ENCODE measurements at places on chromosomes 7 and 10.

DNA sequence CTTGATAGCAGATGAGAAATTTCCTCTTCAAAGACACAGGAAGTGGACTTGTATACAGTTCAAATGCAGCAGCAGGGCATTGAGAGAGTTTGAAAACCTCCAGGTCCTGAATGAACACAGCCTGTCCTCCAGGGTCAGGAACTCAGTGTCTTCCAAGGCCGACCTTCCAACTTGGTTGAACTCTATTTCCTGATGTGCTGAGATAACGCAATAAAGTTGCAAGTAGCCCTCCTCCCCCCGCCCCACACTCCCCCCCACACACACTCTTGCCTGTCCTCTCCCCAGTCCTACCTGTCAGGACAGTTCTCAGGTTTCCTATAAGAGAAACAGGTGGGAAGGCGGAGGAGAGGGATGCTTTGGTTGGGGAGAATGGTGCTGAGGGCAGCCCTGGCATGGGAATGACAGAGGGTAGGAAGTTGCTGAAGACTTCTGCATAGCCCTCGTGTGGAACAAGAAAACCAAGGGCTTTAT is 90.0 kb downstream of the CCDC71L start:
- no peak for DNase-seq

- no peak for DNase-seq
Measured at GRCh38 chr10:1147810-1148209, 91.6 kb downstream of the WDR37 start.

GRCh38 chr10:69957886-69958555 is 94.6 kb upstream of the MACROH2A2 start:
- DNase-seq = no peak

GRCh38 chr10:75115137-75115536 is 3.7 kb downstream of the SAMD8 start:
- DNase-seq = no peak

DNA sequence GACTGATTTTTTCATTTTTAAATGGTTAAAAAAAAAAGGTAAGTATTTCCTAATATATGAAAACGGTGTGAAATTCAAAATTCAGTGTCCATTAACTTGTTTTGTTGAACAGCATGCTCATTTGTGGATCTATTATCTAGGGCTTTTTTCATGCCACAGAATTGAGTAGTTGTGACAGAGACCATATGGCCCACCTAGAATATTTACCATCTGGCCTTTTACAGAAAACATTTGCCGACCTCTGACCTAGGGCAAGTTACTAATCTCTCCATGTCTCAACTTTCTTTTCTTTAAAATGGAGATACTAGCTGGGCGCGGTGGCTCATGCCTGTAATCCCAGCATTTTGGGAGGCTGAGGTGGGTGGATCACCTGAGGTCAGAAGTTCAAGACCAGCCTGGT is 41.3 kb downstream of the GRK5 start:
- no peak for DNase-seq

GRCh38 chr7:50771120-50772002 is 11.3 kb downstream of the GRB10 start:
- no peak for DNase-seq

DNA sequence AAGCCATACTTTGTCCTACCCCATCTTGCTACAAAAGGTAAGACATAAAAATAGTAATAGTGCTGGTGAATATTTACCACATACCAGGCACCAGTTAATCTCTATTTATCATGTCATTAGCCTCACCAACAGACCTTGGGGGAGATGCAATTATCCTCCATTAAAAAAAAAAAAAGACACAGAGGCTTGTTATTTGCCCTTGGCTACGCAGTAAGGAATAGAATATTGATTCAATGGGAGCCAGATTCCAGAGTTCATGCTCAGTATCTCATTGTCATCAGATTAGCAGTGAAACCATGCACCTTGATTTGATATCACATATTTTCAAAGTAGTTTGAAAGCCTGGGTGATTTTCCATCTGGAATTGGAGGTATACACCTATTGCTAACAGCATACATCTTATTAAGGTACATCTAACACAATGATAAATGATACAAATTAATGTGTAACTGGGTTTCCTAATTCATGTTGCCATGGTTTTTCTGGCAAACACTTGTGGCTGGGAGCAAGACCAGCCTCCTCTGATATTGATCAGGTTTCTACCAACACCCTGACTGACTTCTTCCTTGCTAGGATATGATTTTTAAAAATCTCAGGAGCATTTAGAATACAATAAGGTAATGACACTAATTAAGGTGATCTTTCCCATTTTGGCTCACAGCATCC is 67.1 kb upstream of the PRR15 start:
- DNase-seq = no peak

DNA sequence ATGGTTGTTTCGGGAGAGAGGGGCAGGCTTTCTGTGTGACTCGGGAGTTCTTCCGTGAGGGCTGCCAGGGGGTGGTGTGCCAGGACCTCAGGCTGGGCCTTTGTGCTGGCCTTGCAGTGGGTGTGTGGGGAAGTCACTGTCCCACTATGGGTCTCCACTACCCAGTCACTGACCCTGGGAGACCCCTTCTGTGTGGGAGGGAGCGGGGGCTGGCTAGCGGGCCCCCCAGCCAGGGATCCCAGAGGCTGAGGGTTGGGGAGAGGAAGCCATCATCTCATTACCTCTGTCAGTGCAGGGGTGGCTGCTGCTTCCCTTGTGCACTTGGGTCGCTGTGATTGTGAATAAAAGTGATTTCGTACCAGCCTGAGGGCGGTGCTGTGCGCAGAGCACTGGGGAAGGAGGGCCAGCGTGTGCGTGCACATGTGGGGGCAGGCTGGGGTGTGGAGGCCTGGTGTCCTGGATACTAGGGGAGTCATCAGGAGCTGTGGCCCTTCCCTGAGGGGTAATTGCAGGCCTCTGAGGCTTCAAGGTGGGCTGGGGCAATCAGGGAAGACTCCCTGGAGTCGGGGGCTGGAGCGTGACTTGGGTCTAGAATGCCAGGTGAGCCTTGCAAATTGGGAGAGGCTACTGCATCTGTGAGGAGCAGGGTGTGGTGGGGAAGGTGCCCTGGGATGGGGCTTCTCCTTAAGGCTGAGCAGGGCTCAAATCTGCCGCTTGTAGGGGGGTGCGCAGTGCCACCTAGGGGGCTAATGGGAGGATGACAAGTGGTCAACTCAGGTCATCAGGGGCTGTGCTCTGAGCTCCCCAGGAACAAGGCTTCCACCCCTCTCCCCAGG is 98.9 kb downstream of the NEURL1 start:
- no peak for DNase-seq

GRCh38 chr10:97210543-97210960 is 24.8 kb upstream of the SLIT1 start:
- DNase-seq = peak; percentile 38

DNA sequence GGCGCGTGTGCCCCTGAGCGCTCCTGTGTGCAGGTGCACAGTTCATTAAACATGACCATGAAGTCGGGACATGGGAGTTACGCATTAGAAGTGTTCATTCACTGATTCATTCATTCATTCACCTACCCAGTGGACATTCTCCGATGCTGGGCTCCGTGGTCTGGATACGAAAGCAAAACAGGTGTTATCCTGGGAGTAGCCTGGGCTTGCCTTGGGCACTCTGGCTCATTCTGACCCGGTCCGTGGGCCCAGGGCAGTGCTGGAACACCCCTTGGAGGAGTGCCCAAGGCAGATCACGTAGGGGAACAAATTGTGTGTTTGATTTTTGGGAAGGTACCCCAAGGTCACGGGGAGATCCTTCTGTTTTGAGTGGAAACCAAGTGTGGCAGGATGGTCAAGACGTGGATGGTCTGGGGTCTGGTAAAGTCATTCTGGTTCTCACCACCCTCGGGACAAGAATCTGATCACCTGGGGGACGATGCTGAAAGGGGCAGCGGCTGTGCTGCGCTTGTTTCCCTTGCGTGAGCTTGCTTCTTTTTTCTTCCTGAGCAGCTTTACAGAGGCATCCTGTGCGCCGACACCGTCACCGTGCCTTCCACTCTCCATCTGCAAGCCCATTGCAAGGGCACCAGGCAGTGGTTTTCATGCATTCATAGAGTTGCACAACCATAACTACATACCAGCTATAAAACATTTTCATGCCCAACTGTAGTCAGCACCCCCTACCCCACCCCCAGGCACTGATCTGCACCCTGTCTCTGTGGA is 10.1 kb downstream of the ELFN1 start:
- no peak for DNase-seq

- no peak for DNase-seq
Measured at GRCh38 chr7:103117465-103117864, 31.4 kb downstream of the NAPEPLD start.

- no peak for DNase-seq
Measured at GRCh38 chr7:41892356-41893100, 189.6 kb upstream of the INHBA start.

GRCh38 chr7:114925434-114925833 is 3.5 kb downstream of the MDFIC start:
- DNase-seq = no peak

DNA sequence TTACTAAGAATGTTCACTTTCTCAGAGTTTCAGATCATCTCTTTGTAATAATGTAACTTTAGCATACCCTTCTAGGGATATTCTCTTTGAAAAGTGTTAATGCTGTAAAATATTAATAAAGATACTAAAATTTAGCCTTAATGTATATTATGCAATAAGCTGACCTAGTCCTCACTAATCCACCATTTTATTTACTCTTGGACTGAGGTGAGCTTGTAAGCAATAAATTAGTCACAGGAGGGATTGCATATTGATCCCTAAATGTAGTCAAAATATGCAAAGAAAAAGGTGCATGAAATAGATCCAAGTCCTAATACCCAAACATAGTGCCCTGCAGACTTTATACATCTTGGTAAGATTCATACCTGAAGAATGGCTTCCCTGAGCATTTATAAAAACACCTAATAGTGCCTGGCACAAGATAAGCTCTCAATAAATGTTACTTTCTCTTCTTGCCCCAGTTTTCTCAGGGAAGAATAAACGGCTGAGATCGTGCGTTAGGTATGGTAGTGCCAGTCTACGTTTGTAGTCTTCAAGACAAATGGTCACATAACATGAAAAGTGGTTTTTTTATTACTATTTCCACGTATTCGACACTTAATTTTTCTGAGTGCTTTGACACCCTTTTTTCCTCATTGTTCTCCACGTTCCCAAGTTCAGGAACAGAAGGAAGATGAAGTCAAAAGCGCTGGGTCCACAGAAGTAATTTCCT is 14.3 kb downstream of the INSIG1 start:
- no peak for DNase-seq

DNA sequence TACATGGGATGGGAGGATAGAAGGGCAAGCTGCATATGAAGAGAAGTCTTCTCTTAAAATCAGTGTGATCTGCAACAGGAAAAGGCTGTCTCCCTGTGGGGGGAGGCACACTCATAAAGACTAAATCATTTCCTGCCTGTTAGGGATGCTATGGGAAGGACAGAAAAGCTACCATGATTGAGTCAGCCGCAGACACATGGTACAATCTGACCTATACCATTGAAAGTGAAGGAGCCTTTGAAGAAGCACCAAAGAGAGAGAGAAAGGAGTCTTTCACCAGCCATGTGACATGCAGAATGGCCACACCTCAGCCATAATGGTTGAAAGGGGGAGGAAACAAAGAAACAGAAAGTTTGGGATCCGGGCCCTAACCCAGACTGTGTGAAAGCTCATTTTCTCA is 29.1 kb downstream of the NUDCD3 start:
- no peak for DNase-seq

GRCh38 chr7:140501966-140502365 is 22.7 kb upstream of the MKRN1 start:
- DNase-seq = no peak

DNA sequence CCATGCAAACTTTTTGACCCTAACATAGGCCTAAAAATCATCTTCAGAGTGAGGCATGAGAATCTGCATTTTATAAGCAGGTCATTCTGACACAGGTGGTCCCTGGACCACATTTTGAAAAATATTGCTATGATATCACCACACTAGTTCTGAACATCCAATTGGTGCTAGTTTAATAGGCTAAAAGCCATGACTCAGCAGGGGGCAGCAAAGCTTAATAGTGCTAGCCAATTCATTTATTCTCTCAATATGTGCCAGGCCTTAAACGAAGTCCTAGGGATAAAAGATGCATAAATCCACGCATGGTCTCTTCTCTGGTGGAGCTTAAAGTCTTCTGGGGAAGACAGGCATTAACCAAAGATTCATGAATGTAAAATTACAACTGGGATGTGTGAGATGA is 10.2 kb upstream of the SLC25A28 start:
- no peak for DNase-seq

DNA sequence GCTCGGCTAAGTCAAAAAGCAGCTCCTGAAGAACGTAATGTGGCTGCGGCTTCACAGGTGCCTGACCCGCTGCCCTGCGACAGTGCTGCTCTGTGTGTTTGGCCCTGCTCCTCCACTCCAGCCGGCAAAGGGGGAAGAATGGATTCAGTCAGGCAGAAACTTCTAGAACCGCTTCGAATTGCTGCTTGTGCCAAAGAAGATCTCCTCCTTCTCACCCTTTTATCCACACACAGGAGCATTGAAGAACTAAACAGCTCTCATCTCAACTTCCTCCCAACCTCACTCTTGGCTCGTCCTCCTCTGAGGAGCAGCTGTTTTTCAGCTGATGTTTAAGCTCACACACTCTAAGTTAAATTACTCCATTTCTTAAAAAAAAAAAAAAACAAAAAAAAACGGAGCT is 651.4 kb downstream of the INHBA start:
- no peak for DNase-seq

Data from stimulated activated CD8-positive, alpha-beta memory T cell treated with anti-CD3 and anti-CD28 coated beads, Interleukin-4, amount 100 ng/mL, for 1 hour (primary cell).